Osteoblast (primary cell): ENCODE measurements at places on chromosomes 6 and 20.

DNA sequence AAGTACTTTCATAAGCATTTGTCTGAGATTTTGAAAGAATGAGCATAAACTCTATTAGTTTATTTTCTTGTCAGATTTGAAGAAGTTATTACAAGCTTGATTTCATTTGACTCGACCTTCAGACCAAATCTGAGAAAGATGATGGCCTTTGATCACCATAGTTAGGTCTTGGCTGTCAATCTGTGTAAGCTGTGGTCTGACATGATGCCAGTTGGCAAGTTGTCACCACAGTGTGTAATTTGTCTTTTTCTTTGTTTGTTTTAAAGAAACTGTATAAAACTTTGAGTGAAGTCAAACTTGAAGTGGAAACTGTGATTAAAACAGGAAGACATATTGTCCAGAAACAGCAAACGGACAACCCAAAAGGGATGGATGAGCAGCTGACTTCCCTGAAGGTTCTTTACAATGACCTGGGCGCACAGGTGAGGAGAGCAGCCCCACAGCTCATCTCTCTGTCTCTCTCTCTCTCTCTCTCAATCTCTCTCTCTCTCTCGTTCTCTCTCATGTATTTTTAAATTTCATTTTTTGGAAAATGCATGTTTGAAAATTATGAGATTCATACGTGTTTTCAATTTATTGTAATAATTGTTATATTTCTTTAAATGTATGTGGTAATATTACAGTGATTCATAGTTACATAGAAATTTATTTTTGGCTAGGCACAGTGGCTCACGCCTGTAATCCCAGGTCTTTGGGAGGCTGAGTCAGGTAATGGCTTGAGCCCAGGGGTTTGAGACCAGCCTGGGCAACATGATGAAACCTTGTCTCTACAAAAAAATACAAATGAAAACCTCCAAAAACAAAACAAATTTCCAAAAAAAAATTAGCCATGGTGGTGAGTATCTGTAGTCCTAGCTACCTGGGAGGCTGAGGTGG, 208.1 kb downstream of the UTRN start:
- no peak for DNase-seq

DNA sequence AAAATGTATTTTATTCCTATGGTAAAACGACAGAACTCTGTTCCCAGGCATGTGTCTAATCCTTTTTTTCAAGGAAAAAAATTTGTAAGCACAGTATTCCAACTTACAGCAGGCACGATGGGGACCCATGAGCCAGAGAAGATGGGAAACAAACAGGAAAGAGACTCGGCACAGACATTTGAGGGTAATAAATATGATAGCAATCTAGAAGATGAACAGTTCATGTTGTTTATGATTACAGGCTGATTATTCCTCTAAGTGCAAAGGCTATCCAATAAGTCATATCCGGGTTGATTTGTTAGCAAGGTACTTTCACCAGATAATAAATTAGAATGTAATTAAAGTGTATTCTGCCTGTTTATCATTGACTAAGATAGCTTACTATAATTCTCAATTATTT, 43.2 kb downstream of the PDSS2 start:
- no peak for DNase-seq

DNA sequence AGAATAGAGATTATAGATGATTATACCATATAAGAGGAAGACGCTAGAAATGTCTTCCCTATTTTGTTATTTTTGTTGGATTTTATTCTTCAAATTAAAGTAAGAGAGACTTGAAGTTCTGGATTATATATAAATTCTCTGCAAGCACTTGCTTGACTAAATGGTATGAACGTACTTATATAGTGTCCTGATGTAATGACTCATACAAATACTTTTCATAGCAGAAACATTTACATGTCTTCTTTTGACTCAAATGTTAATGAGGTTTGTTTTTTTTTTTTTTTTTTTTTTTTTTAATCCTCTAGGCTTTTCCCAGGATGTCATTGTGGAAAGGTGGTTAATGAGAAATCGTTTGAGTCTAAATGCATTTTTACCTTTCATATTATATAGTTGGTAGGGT, 55.0 kb downstream of the PDE7B start:
- DNase-seq = peak; percentile 36

- no peak for DNase-seq
These were observed 591.4 kb downstream of the RNF144B start for GRCh38 chr6:18978337-18979128.

DNA sequence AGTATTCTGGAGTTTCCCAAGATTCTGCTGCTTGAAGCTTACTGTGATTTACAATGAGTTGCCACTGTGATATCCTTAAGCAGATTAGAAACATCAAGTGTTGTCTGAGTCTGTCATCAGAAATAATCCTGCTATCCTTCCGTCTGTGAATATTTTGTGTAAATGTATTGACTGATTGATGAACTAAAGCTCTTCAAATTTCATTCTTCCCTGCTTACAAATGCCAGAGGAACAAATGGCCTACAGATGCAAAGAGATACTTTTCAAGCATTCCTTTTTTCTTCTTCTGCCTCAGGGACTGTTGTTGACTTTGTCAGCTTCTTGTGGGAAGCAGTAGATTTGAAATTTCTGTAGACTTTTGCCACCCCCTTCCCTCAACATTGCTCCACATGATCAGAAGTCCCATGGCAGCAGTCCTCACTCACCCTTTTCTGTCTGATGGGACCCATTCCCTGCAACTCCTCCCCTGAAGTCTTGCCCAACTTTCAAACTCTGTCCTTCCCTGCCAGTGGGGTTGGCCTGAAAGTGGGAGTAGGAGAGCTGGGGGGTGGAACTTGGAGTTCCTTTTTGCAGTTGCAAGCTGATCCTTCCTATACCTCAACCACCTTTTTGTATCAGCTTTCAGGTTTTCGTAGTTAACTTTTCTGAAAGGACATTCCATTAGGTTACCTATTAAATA, 38.5 kb upstream of the MLIP start:
- DNase-seq = no peak

DNA sequence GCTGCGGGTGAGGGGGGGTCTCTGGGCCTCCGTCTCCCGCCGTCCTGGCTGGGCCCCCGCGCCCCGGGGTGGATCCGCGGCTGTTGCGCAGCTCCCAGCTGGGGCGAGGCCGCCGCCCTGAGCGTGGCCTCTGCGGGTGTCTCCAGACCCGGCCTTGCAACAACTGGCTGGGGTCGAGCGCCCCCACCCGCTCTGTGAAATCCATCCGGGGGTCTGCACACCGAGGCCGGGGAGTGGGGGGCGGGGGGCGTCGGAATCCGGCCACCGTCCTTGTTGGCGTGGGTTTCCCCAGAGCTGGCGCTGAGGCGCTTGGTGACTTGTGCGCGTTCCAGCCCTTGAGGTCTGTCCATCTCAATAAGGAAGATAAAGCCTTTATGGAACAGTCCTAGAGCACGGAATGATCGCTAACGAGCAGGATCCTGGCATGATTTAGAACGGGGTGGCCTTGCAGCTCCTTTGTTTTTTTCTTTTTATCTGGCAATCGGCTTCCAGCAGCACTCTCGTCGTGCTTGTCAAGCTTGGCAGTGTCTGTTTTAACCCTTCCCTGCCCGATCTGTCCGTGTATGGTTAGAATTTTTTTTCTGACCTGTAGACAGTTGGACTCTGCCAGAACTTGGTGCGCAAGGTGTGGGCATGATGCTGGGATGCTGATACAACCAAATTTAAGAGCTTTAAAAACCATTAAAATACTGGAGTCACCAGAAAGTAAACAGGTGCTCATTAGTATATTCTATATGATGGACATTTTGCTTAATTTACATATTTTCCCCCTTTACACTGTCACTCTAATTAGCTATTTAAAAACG, 675 bp downstream of the DSTN start:
- no peak for DNase-seq

GRCh38 chr6:121810158-121811032, 374.9 kb downstream of the GJA1 start:
- no peak for DNase-seq

- no peak for DNase-seq
These were observed 129.3 kb downstream of the KLHL32 start for GRCh38 chr6:97053643-97054411.

DNA sequence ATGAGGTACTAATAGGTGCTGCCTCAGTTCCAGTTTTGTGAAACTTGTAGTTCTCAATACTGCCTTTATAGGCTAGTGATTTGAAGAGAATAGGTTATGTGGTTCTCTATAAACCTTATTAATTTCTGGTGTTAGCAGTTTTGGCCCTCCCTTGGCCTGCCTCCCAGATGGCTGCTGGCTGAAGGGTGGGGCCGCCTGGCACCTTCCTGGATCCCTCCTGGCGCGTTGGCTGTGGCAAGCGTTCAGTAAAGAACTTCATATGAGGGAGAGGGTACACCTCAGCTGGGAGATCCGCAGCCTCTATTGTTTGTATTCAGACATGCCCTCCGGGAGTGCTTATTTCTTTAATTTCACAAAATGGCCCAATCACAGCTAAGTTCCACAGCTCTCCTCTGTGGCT, 51.9 kb downstream of the FAM120B start:
- no peak for DNase-seq

- DNase-seq = peak; percentile 57
These were observed 66.6 kb downstream of the JARID2 start for GRCh38 chr6:15312500-15312899.

- no peak for DNase-seq
These were observed 92.7 kb upstream of the LY86 start for GRCh38 chr6:6495851-6496250.
